Psoas muscle (tissue), 8 donors: ENCODE measurements at places on chromosomes 16 and 17. TPM values are rescaled to one million over a fixed set of nuclear protein-coding genes. Genes with fewer than 3 reads are reported as not detected.
A peak's percentile ranks its signal among the peaks of the same experiment; 100 is the strongest.

CCDC200 gene
- total RNA-seq = not detected

KIF18B gene
- 0.17 TPM for total RNA-seq

USP43 gene
- total RNA-seq = 0.06 TPM

HOXB9 gene
- total RNA-seq = not detected

CD300LB gene
- total RNA-seq = 0.11 TPM

CCL7 gene
- total RNA-seq = 0.66 TPM

NEUROD2 gene
- total RNA-seq = not detected

RND2 gene
- 0.22 TPM for total RNA-seq

KRTAP17-1 gene
- not detected for total RNA-seq

THRA gene
- 41.2 TPM for total RNA-seq

GRCh38 chr16:9885467-9885866, 296.8 kb downstream of the GRIN2A start:
- H3K27ac ChIP-seq = no peak overlapping the region
- DNase-seq = no peak
- H3K36me3 ChIP-seq = no peaks in the 10 kb centered on the region
- H3K4me3 ChIP-seq = no peak overlapping the region

- H3K4me3 ChIP-seq = no peak overlapping the region
- H3K27ac ChIP-seq = no peak overlapping the region
- H3K4me1 ChIP-seq = no peaks in the 10 kb centered on the region
- no peaks in the 10 kb centered on the region for H3K36me3 ChIP-seq
- no peak for DNase-seq
Observed at GRCh38 chr16:996681-997080, 15.1 kb downstream of the SOX8 start.

- peaks cover 4% of the 10 kb centered on the region for H3K4me1 ChIP-seq
- no peak overlapping the region for H3K4me3 ChIP-seq
- peaks cover 15% of the 10 kb centered on the region for H3K36me3 ChIP-seq
- no peaks in the 10 kb centered on the region for H3K27me3 ChIP-seq
- H3K27ac ChIP-seq = peak overlapping the region; percentile 1
Observed at GRCh38 chr16:4882633-4883285, 35.5 kb downstream of the UBN1 start.

DNA sequence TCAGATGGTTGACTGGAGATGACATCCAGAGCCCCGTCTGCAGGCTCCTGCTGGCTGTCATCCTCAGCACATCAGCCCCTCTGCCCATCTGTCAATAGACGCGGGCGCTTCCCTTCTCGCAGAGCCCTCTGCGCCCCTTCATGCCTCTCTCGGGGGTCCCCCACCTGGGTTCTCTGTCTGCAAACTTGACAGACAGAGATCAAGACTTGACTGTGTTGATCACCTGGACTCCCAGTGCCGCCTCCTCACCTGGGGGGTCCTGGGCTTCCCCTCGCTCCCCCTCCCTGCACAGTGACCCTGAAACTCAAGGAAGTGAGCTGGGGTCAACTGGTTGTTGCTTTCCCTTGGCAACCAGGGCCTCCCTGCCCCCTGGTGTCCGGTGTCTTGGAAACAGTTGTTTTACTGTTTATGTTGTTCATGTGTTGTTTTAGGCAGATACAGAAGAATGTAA, 31.9 kb downstream of the RNF213 start:
- no peaks in the 10 kb centered on the region for H3K27me3 ChIP-seq
- H3K4me1 ChIP-seq = no peaks in the 10 kb centered on the region
- H3K4me3 ChIP-seq = no peak overlapping the region
- peaks cover 100% of the 10 kb centered on the region for H3K36me3 ChIP-seq
- DNase-seq = peak; percentile 16

DNA sequence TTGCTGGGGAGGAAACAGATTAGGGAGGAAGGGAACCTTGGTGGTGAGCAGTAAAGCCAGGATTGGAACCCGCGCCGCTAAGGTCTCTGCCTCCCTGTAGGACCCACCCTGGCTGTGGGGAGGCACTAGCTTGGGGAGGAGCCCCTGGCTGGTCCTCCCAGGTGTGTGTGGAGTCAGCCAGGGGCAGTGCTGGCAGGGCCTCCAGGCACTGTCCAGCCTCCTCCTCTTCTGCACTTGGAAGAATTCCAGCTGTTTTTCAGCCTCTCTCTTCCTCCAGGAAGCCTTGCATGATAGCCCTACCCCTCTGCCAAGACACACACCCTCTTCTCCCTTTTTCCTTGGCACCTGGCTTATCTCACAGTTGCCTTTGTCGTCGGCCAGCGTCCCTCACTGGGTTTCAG, 34.8 kb downstream of the TMEM235 start:
- H3K27me3 ChIP-seq = no peaks in the 10 kb centered on the region
- no peak overlapping the region for H3K27ac ChIP-seq
- H3K4me1 ChIP-seq = peaks cover 12% of the 10 kb centered on the region
- no peak for DNase-seq
- no peak overlapping the region for H3K4me3 ChIP-seq

DNA sequence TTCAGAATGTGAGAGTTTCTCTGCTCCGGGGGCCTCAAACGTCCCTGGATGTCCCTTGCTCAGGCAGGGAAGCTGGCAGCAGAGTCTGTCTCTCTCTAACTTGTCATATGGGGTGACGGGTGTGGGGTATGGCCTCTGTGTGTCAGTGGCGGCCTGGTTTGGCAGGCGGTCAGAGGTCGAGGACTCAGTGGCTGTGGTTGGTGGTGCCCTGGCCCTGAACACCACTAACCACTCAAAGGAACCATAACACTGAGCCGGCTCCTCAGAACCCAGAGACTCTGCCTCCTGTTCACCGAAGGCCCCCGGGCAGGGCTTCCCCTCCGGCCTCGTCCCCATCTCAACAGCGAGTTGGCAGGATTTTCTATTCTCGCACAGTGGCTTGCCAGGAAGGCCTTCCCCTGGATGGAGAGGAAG, 677 bp downstream of the P2RX1 start:
- no peaks in the 10 kb centered on the region for H3K36me3 ChIP-seq
- H3K27me3 ChIP-seq = no peaks in the 10 kb centered on the region
- H3K27ac ChIP-seq = no peak overlapping the region
